ENCODE measurements at places on chromosomes 1 and 21.

DNA sequence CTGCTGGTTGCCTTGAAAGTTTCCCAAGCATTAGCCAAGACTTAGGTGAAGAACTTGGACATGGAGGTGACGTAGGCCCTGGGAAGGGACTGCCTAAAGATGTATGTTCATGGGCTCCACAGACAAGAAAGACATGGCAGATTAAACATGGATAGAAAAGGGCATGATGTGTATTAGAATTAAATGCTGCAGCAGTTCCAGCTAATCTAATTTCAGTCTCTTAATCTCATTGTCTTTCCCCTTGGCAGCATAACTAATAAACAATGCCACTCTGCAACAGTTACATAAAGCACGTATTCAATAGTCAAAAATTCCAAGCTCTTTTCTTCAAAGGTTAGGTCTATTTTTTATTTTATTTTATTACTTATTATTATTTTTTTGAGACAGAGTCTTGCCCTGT lies 251.6 kb downstream of the KIF26B start:
- no peak overlapping the region for H3K4me3 ChIP-seq
- no peak overlapping the region for H3K27ac ChIP-seq
- no peaks in the 10 kb centered on the region for H3K36me3 ChIP-seq

DNA sequence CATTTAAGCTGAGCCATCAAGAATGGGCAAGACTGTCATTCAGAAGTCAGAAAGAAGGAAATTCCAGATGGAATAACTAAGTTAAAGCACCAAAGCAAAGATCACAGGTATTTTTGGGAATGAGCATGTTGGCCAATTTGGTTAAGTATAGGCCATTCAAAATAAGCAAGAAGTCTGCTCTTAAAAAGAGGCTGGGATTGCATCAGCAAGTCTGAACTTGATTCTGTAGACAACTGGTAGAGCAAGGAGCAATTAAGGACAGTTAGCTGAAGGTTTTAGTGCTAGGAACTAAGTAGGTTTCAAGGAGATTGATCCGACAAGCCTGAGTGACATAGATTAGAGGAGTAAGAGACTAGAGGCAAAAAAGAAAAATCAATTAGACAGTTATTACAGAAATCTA lies 8.4 kb downstream of the ANKRD45 start:
- H3K4me1 ChIP-seq, result no peaks in the 10 kb centered on the region
- no peak overlapping the region for H3K4me3 ChIP-seq
- no peaks in the 10 kb centered on the region for H3K27me3 ChIP-seq
- no peak overlapping the region for H3K27ac ChIP-seq
- H3K36me3 ChIP-seq, result peaks cover 5% of the 10 kb centered on the region

DNA sequence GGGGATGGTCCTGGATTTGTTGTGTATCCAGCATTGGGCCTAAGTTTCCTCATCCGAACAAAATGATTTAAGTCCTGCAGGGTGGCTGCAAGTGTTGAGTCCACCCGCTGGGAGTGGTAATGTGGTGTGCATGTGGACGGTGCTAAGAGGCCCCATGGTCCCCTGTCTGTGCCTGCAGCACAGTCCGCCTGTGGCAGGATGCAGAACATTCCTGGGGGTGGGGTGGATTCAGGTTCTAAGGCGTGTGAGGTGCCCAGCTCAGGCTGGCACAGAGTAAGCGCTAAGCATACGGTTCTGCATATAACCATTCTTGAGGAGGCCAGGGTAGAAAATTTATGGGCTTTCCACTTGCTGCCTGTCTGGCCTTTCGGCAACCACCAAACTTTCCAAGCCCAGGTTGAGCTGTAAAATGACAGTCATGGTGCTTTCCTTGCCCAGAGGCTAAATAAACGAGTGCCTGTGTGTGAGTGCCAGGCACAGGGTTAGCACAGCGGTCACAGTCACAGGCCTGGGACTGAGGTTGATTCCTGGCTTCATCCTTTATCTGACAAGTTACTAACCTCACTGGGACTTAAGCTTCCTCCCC lies 30.7 kb downstream of the SLC2A1 start:
- no peaks in the 10 kb centered on the region for H3K27me3 ChIP-seq
- H3K4me1 ChIP-seq, result peaks cover 23% of the 10 kb centered on the region
- no peak overlapping the region for H3K27ac ChIP-seq

GRCh38 chr1:77762072-77762476 lies 2.4 kb upstream of the USP33 start:
- no peak overlapping the region for H3K27ac ChIP-seq
- no peak overlapping the region for H3K4me3 ChIP-seq
- H3K4me1 ChIP-seq, result peaks cover 6% of the 10 kb centered on the region
- no peaks in the 10 kb centered on the region for H3K36me3 ChIP-seq
- DNase-seq, result no peak

- no peaks in the 10 kb centered on the region for H3K27me3 ChIP-seq
- no peak overlapping the region for H3K27ac ChIP-seq
- H3K4me1 ChIP-seq, result no peaks in the 10 kb centered on the region
Measured at GRCh38 chr1:151881479-151881878, 27.8 kb downstream of the THEM4 start.

- peaks cover 22% of the 10 kb centered on the region for H3K4me1 ChIP-seq
- peaks cover 9% of the 10 kb centered on the region for H3K36me3 ChIP-seq
- DNase-seq, result no peak
- no peak overlapping the region for H3K4me3 ChIP-seq
- H3K27ac ChIP-seq, result no peak overlapping the region
Measured at GRCh38 chr1:18723701-18724411, 93.2 kb downstream of the PAX7 start.

GRCh38 chr1:46532498-46533178 lies 18.8 kb downstream of the KNCN start:
- H3K36me3 ChIP-seq, result no peaks in the 10 kb centered on the region
- peaks cover 27% of the 10 kb centered on the region for H3K27me3 ChIP-seq
- H3K4me1 ChIP-seq, result peaks cover 12% of the 10 kb centered on the region
- H3K4me3 ChIP-seq, result no peak overlapping the region
